ENCODE measurements at places on chromosomes 5 and 9. TPM values are rescaled to one million over a fixed set of nuclear protein-coding genes. Genes with fewer than 3 reads are reported as not detected.

- peaks cover 20% of the 10 kb centered on the region for H3K4me1 ChIP-seq
- DNase-seq, result no peak
- H3K36me3 ChIP-seq, result no peaks in the 10 kb centered on the region
- H3K27ac ChIP-seq, result no peak overlapping the region
- H3K27me3 ChIP-seq, result peaks cover 69% of the 10 kb centered on the region
Measured at GRCh38 chr5:116573702-116574366, 789 bp downstream of the SEMA6A start.

DNA sequence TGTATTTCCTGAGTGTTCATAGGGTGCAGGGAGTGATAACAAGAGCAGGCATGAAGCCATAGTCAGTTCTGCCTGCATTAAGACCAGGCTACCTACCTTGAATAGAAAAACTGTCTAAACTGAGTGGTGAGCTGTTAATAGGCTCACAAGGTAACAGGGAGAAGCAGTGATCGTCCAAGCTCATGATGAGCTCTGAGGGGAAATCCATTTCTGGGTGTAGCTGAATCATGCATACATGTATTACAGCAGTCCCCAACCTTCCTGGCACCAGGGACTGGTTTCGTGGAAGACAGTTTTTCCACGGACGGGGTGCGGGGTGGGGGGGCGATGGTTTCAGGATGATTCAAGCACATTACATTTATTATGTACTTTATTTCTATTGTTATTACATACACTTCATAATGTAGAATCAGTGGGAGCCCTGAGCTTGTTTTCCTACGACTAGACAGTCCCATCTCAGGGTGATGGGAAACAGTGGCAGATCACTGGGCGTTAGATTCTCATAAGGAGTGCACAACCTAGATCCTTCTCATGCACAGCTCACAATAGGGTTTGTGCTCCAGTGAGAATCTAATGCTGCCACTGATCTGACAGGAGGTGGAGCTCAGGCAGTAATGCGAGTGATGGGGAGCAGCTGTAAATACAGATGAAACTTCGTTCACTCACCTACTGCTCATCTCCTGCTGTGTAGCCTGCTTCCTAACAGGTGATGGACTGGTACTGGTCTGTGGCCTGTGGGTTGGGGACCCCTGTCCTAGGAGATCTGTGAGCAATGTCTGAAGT lies 100.0 kb upstream of the IL6ST start:
- H3K36me3 ChIP-seq, result peaks cover 10% of the 10 kb centered on the region
- no peaks in the 10 kb centered on the region for H3K27me3 ChIP-seq
- H3K27ac ChIP-seq, result no peak overlapping the region
- DNase-seq, result no peak

DNA sequence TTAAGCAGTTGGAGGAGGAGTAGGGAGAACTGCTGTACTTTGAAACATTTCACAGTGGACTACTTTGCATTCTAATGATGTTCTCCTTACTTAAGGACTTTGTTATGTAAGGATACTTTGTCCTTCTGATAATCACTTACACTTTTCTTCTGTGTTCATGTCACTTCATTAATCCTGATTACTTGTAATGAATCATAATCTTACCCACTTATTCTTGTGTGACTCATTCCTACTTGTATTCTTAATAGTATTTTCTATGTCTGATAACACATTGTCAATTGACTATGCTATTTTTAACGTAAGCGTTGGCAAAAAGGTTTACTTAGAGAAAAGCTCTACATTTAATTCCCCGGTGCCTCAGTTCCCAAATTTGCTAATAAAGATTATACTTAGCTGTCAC lies 63.8 kb downstream of the GHR start:
- DNase-seq, result no peak
- no peaks in the 10 kb centered on the region for H3K27me3 ChIP-seq
- no peaks in the 10 kb centered on the region for H3K4me1 ChIP-seq
- H3K36me3 ChIP-seq, result no peaks in the 10 kb centered on the region
- no peak overlapping the region for H3K27ac ChIP-seq
- H3K4me3 ChIP-seq, result no peak overlapping the region

- H3K27me3 ChIP-seq, result peaks cover 56% of the 10 kb centered on the region
- H3K4me3 ChIP-seq, result no peak within 1 kb of the TSS
- no peaks in the 10 kb centered on the region for H3K36me3 ChIP-seq
- H3K4me1 ChIP-seq, result peaks cover 10% of the 10 kb centered on the region
- no peak for DNase-seq
Measured at GRCh38 chr5:169300468-169301385, at the start of gene SLIT3. Gene SLIT3 (minus strand): TSS chr5:169301139. CDS start chr5:169300709, 430 bp downstream.

- no peaks in the 10 kb centered on the region for H3K36me3 ChIP-seq
- H3K4me1 ChIP-seq, result no peaks in the 10 kb centered on the region
- no peak overlapping the region for H3K4me3 ChIP-seq
- H3K27me3 ChIP-seq, result no peaks in the 10 kb centered on the region
Measured at GRCh38 chr5:174204535-174205313, 159.2 kb downstream of the NSG2 start.

Gene TMEFF1
- total RNA-seq, result 1.1 TPM

Measured in activated T-helper 2 cell treated with anti-CD3 and anti-CD28 coated beads, Interferon-gamma antibody, Interleukin-2, Interleukin-4, amounts not matched to agents 10 μg/mL and 5 μg/mL and 100 μg/mL, durations not matched to agents 14 hours and 24 hours and 36 hours (primary cell).